ENCODE measurements at places on chromosomes 16 and 17.

GRCh38 chr17:31211352-31212012, 85.6 kb downstream of the OMG start:
- no peak for DNase-seq

- no peak for DNase-seq
Observed at GRCh38 chr17:60311936-60312335, 80.0 kb downstream of the USP32 start.

GRCh38 chr17:5841862-5842261, 228.3 kb upstream of the WSCD1 start:
- DNase-seq = no peak

- DNase-seq = no peak
Observed at GRCh38 chr17:75640556-75641119, 7.4 kb downstream of the SMIM5 start.

DNA sequence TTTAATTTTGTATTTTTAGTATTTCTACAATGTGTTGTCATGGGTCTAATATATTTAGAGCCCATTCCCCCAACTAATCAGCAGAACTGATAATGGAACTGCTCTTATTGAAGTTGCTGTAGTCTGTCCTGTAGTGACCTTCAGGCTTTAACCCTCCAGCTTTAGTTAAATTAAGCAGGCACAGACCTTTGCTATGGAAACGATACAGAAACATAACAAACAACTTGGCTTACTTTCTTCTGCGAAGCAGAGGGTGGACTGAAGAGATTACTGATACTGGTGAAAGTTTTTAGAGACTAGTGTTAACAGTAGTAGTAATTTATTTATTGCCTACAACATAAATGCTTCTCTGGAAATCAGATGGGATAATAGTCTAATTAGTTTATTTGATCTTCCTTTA, 61.4 kb downstream of the NFATC3 start:
- DNase-seq = no peak

- DNase-seq = peak; percentile 39
Observed at GRCh38 chr16:83402967-83403366, 404.8 kb upstream of the HSBP1 start.

- DNase-seq = no peak
Observed at GRCh38 chr17:45409659-45410076, 23.0 kb downstream of the ARHGAP27 start.

- DNase-seq = peak; percentile 37
Observed at GRCh38 chr16:10521681-10522274, 58.6 kb downstream of the EMP2 start.
